RPMI7951 (cell line): ENCODE measurements at places on chromosomes 7 and 10.
A peak's percentile ranks its signal among the peaks of the same experiment; 100 is the strongest.

DNA sequence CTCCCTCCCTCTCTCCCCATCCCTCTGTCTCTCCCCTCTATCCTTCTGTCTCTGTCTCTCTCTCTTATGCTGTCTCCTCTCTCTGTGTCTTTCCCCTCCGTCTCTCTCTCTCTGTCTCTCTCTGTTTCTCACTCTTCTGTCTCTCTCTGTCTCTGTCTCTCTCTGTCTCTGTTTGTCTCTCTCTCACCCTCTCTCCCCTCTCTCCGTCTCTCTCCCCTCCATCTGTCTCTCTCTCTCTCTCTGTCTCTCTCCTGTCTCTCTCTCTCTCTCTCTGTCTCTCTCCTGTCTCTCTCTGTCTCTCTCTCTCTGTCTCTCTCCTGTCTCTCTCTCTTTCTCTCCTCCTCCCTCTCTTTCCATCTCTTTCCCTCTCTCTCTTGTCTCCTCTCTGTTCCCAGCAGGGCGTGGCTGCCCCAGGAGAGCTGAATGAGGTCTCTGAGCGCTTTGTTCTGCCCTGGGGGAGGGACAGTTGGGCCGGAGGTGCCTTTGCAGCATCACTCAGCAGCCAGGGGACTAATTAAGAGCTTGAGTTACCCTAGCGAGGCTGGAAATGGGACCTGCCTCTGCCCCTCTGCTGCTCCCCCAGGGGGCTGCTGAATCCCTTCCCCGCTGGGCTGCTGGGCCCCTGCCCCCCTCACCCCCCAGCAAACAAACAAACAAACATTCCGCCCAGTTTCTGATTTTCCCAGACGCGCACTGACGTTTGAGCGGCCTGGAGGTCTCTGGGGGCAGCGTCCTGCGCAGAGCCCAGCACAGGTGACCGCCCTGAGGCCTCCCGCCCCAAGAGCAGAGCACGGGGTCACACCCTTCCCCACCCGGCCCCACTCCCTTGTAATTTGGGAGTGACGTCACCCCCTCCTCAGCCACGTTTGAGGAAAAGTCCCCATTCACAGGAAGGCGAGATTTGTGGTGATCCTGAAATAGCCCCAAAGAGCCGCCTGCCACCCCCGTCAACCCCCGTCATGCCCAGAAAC, 68.1 kb downstream of the PDGFA start:
- peak; percentile 50 for DNase-seq

DNA sequence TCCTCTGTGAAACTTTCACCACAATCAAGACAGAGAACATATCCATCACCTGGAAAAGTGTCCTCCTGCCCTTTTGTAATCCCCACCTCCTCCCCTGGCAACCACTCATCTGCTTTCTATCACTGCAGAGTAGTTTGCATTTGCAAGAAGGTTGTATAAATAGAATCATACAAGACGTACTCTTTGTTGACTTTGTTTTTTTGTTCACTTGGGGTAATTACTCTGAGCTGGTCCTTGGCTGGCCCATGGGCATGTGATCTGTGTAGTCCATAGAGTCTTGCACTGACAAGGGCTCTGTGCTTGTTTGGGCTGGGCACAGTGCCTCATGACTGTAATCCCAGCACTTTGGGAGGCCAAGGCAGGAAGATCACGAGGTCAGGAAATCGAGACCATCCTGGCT, 7.8 kb upstream of the HACD1 start:
- DNase-seq: no peak

DNA sequence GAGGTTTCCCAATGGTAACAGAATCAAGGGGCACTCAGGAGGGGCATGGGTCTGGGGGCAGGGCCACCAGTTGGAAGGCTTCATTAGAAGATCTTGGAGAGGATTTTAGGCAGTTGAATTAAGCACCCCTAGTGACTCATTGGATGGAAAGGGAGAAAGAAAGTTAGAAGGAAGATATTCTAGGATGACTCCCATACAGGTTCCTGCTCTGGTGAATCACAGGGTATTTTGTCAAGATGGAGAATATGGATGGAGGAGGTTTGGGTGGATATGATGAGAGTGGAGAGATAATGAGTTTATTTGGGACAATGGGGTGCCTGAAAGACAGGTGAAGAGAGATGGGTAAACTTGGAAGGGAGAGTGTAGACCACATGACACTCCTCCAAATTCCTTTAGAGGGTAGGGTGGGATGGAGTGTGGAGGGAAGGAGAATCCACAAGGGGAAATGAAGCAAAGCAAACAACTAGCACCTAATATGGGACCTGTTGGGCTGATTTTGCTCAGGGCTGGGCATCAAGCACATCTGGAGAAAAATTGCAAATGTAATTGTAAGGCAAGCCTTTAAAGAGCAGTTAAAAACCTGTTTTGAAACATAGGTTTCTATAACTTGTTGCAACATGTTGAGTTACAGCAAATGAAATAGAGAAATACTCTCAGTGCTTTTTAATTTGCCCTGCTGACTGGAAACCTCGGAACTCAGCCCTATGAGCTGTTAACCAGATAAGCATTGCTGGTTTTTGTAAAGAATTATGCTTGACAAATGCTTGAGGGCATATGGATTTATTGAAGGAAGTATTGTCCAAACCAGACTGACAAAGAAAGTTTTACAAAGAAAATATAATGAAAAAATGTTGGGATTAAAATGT, 2.9 kb upstream of the ENTPD7 start:
- DNase-seq: no peak

DNA sequence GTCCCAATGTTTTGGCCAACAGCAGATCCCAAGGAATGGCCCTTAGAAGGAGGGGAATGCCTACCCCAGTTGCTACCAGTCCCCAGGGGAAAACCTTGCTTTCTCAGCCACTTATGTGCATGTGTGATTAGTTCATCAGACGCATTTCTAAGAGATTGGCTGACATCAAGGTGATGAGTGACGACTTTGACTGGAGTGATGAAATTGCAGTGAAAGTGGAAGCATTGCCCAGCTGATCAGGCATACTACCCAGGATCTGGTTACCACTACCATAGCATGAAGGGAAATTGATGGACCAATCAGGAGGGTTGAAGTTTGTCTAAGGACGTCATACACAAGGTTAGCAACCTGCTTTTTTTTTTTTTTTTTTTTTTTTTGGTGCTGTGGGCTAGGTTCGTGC, 90.3 kb upstream of the ELMO1 start:
- no peak for DNase-seq

GRCh38 chr7:75889826-75890225, 11.0 kb downstream of the RHBDD2 start:
- DNase-seq: peak; percentile 70

DNA sequence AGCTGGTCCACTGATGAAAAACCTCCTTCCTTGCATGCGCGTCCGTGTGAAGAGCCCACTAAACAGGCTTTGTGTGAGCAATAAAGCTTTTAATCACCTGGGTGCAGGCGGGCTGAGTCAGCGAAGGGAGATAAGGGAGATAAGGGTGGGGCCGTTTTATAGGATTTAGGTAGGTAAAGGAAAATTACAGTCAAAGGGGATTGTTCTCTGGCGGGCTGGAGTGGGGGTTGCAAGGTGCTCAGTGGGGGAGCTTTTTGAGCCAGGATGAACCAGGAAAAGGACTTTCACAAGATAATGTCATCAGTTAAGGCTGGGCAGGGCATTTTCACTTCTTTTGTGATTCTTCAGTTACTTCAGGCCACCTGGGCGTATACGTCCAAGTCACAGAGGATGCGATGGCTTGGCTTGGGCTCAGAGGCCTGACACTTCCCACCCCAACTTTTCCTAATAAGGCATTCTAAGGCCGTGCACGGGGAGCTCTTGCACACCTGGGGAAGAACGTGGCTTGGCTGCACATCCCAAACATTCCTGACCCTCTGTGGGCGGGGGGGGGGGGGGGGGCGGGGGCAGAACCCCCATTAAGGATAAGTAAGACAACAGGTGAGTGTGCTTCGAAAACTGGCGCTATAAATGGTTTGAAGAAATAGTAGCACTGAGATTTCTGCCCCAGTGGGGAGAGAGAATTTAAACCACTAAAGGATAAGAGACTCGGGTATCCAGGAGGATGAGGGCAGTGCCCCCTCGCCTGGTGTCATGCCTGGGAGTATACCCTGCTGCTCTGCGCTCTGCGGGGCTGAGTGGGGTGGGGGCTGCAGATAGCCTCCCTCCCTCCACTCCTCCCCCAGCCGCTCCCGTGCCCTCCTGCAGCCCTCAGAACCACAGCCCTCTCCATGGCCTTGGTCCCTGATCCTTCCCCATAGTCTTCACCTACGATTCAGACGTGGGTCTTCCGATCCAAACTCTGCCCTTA, 217.6 kb downstream of the MLLT10 start:
- no peak for DNase-seq

GRCh38 chr10:104318810-104319741, 19.2 kb downstream of the ITPRIP start:
- DNase-seq: no peak

- DNase-seq: no peak
Measured at GRCh38 chr7:5586279-5586962, 162.8 kb upstream of the TNRC18 start.

- DNase-seq: no peak
Measured at GRCh38 chr10:129637010-129637409, 170.0 kb downstream of the MGMT start.
